Muscle of leg (tissue), 16 donors: ENCODE measurements at places on chromosomes 5 and 9. TPM values are rescaled to one million over a fixed set of nuclear protein-coding genes. Genes with fewer than 3 reads are reported as not detected.
A peak's percentile ranks its signal among the peaks of the same experiment; 100 is the strongest.

- H3K4me3 ChIP-seq, result no peak overlapping the region
- peaks cover 6% of the 10 kb centered on the region for H3K36me3 ChIP-seq
- peak; percentile 8 for DNase-seq
- peaks cover 2% of the 10 kb centered on the region for H3K4me1 ChIP-seq
Measured at GRCh38 chr5:146283344-146283761, 55.3 kb upstream of the POU4F3 start.

CWC27 gene
- total RNA-seq, result 14.7 TPM

DNA sequence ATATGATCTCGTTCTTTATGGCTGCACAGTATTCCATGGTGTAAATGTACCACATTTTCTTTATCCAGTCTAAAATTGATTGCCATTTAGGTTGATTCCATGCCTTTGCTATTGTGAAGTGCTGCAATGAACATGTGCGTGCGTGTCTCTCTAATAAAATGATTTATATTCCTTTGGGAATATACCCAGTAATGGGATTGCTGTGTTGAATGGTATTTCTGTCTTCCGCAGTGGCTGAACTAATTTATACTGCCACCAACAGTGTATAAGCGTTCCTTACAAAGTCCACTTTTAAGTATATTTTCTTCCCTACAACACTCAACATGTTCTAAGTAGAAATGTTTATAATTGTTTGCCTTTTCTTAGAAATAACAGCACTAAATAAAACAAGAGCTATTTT, 521.9 kb downstream of the DTWD2 start:
- no peak overlapping the region for H3K27ac ChIP-seq
- H3K27me3 ChIP-seq, result no peaks in the 10 kb centered on the region
- no peaks in the 10 kb centered on the region for H3K4me1 ChIP-seq
- H3K4me3 ChIP-seq, result no peak overlapping the region

ACOT12 gene
- 0.18 TPM for total RNA-seq

TAS2R1 gene
- total RNA-seq, result not detected

GRCh38 chr9:78238046-78239038, 2.5 kb downstream of the CEP78 start:
- peak; percentile 8 for DNase-seq
- H3K4me3 ChIP-seq, result no peak overlapping the region
- no peak overlapping the region for H3K27ac ChIP-seq
- no peaks in the 10 kb centered on the region for H3K4me1 ChIP-seq
- no peaks in the 10 kb centered on the region for H3K27me3 ChIP-seq

- H3K27ac ChIP-seq, result no peak overlapping the region
- no peak overlapping the region for H3K4me3 ChIP-seq
- no peaks in the 10 kb centered on the region for H3K4me1 ChIP-seq
- no peak for DNase-seq
- H3K27me3 ChIP-seq, result no peaks in the 10 kb centered on the region
- H3K36me3 ChIP-seq, result no peaks in the 10 kb centered on the region
Measured at GRCh38 chr5:20157089-20157488, 169.1 kb upstream of the CDH18 start.

GRCh38 chr5:172791286-172791685, 20.3 kb upstream of the DUSP1 start:
- no peak overlapping the region for H3K4me3 ChIP-seq
- peak; percentile 56 for DNase-seq
- H3K27ac ChIP-seq, result peak overlapping the region; percentile 35
- no peaks in the 10 kb centered on the region for H3K27me3 ChIP-seq
- H3K4me1 ChIP-seq, result peaks cover 78% of the 10 kb centered on the region

DNA sequence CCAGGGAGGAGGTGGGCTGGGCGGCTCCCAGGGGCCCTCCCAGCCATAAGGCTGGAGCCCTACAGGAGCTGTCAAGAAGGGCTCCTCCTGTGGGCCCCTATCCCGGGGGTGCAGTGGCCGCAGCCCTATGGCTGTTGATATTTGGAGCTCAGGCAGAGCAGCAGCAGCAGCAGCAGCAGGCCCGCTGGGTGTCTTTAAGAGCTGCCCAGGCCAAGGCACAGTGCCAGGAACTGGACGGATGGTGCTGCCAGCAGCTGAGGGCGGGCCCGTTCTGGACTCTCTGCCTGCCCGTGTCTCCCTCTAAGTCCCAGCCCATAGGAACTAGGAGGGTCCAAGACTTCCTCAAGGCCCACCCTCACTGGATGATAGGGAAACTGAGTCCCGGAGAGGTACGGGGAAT, 3.6 kb downstream of the AK1 start:
- peaks cover 45% of the 10 kb centered on the region for H3K36me3 ChIP-seq
- H3K27ac ChIP-seq, result peak overlapping the region; percentile 90
- H3K4me3 ChIP-seq, result peak overlapping the region; percentile 44
- peaks cover 68% of the 10 kb centered on the region for H3K4me1 ChIP-seq
- peak; percentile 83 for DNase-seq

GRCh38 chr9:123048748-123049147, 15.3 kb downstream of the GPR21 start:
- peak; percentile 45 for DNase-seq
- no peaks in the 10 kb centered on the region for H3K27me3 ChIP-seq
- peak overlapping the region; percentile 6 for H3K27ac ChIP-seq
- peaks cover 4% of the 10 kb centered on the region for H3K36me3 ChIP-seq
- no peaks in the 10 kb centered on the region for H3K4me1 ChIP-seq

FAXDC2 gene
- 13.0 TPM for total RNA-seq

DNA sequence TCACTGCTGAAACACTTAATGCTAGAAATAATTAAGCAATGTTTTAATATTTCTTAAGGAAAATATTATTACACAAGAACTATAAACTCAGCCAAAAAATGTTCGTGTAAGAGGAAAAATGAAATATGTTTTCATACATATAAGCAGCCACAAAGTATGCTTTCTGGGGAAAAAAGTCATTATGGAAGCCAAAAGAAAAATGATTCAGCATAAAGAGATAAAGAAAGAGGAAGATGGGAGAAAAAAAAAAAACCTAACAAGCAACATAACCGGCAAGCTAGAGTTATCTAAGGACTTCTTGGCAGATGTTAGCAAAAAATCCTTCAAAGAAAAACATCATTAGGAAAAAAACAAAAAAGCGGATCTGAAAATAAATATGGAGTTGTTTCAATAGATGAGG, 179.1 kb downstream of the MUSK start:
- no peaks in the 10 kb centered on the region for H3K27me3 ChIP-seq
- H3K27ac ChIP-seq, result no peak overlapping the region

GRCh38 chr5:59873113-59873512, 20.4 kb downstream of the PDE4D start:
- no peak for DNase-seq
- no peak overlapping the region for H3K4me3 ChIP-seq
- no peaks in the 10 kb centered on the region for H3K4me1 ChIP-seq
- no peaks in the 10 kb centered on the region for H3K36me3 ChIP-seq
- no peak overlapping the region for H3K27ac ChIP-seq
- no peaks in the 10 kb centered on the region for H3K27me3 ChIP-seq

GRCh38 chr9:70427161-70427945, 12.9 kb upstream of the KLF9 start:
- no peaks in the 10 kb centered on the region for H3K4me1 ChIP-seq
- no peak overlapping the region for H3K27ac ChIP-seq
- no peak overlapping the region for H3K4me3 ChIP-seq
- no peaks in the 10 kb centered on the region for H3K27me3 ChIP-seq

GRCh38 chr5:10644192-10644591, 80.3 kb downstream of the ANKRD33B start:
- H3K4me1 ChIP-seq, result no peaks in the 10 kb centered on the region
- no peak for DNase-seq
- no peak overlapping the region for H3K27ac ChIP-seq
- H3K27me3 ChIP-seq, result peaks cover 42% of the 10 kb centered on the region
- H3K4me3 ChIP-seq, result no peak overlapping the region

DNA sequence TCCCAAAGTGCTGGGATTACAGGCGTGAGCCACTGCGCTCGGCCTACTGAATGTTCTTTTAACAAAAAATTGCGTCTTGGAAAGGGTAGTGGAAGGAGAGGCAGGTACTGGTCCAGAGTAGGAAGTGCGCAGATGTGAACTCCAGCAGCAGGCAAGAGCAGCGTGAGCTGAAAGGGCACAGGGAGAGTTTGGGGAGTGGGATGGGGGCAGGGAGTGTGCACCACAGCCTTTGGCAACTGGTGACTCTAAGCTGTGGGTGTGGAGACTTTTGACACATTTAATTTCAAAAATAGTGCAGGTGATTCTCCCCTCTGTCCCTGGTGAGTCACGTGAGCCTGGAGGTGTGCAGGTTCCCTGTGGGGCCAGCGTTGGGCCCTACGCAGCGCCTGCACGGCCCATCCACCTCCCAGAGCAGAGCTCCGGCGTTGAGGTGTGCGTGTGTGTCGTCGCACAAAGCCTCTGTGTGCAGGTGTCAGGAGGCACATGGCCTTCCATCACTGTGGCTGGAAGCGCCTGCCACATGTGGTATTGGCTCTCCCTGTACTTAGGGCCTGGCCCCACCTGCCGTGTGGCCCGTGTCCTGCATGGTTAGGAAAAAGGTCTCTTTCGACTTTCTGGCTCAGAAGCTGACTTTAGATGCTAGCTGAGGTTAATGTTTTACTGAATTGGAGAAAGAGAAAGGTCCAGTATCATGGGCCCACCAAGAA, 11.5 kb downstream of the SQSTM1 start:
- no peak overlapping the region for H3K4me3 ChIP-seq
- H3K27ac ChIP-seq, result no peak overlapping the region
- no peak for DNase-seq
- no peaks in the 10 kb centered on the region for H3K4me1 ChIP-seq
- peaks cover 73% of the 10 kb centered on the region for H3K36me3 ChIP-seq

DNA sequence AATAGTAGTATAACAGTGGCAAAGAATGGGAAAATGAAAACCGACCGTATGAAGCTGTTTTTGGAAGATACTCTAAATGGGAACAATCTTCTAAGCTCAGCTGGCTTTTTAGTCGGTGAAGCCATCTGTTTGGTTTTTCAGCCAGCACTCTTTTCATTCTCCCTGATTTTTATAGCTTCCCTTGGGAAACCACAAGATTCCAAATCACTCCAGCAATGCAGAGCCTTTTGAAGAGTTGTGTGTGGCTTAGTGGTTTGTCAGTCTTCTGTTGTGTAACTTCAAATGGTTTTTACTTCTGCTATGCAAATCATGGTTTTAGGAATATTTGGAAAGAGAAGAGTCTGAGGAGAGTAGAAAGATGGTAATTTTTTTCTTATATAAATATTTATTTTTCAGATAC, 180.7 kb downstream of the KDM4C start:
- H3K27ac ChIP-seq, result peak overlapping the region; percentile 37
- no peak overlapping the region for H3K4me3 ChIP-seq
- H3K36me3 ChIP-seq, result no peaks in the 10 kb centered on the region
- DNase-seq, result peak; percentile 91
- peaks cover 6% of the 10 kb centered on the region for H3K4me1 ChIP-seq
- H3K27me3 ChIP-seq, result no peaks in the 10 kb centered on the region

TMEM174 gene
- total RNA-seq, result not detected

IL3 gene
- total RNA-seq, result not detected

GFRA3 gene
- 1.9 TPM for total RNA-seq

C5orf52 gene
- total RNA-seq, result not detected

HAVCR2 gene
- total RNA-seq, result 4.3 TPM

DNA sequence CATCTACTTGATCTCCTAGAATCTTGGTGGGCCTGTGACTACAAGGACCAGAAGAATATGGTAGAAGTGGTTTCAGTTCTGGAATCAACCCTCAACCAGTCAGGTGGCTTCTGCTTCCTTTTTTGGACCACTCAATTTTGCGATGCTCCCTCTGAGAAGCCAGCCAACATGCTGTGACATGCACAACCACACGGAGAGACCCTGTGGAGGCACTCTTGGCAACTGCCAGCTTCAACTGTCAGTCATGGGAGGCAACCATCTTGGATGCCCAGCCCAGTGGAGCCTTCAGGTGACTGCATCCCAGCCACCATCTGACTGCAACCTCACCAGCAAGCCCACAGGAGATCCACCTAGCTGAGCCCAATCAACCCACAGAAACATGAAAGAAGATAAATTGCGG, 137.3 kb downstream of the FAM114A2 start:
- H3K4me1 ChIP-seq, result no peaks in the 10 kb centered on the region

N4BP3 gene
- total RNA-seq, result 19.6 TPM

DNA sequence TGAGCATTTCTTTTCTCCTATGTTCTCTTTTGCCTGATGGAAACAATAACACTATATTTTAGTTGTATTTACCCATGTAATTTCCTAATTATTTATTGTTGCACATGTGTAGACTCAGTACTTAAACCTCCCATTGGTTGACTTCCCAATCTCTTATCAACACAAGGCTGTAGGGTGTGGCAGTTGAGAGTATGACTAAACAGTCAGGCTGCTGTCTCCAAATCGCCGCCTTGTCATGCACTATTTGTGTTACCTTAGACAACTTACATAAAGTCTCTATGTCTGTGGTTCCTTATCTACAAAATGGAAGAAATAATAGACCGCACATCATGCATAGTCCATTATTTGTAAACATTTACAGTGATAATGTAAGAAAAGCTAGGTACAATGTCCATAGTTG, 68.9 kb upstream of the EFNA5 start:
- H3K36me3 ChIP-seq, result no peaks in the 10 kb centered on the region
- no peak overlapping the region for H3K4me3 ChIP-seq
- no peaks in the 10 kb centered on the region for H3K4me1 ChIP-seq
- H3K27ac ChIP-seq, result no peak overlapping the region
- DNase-seq, result no peak

DNA sequence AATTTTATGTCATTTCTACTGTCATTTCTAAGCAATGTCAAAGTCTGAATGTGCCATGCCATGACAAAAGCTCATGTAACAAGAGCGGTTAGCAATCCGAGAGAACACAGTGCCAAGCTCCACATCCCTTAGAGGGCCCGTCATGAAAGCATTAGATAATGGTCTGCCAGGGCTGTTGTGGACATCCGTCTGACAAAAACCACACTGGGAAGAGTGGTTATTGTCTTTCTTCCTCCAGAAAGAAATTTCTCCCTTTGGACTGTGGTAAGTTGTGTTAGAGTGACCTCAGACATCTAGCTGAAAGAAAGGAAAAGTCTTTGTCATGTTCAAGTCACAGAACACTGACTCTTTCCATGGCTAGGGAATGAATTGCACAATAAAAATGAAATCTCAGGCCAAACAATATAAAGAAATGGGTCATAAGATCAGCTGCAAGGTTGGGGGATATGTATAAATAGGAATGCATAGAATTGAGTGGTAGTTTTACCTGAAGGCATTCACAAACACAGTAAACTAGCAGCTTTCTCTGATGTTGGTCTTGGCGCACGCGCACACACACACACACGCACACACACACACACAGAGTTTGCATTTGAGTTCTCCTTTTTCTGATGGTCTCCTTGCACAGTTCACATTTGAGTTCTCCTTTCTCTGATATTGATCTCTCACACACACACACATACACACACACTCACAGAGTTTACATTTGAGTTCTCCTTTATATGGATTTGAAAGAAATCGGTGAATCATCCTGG, 5.3 kb downstream of the SLC1A3 start:
- no peaks in the 10 kb centered on the region for H3K27me3 ChIP-seq
- no peak overlapping the region for H3K27ac ChIP-seq
- peaks cover 21% of the 10 kb centered on the region for H3K36me3 ChIP-seq
- peaks cover 3% of the 10 kb centered on the region for H3K4me1 ChIP-seq

CANX gene
- 202 TPM for total RNA-seq

AGXT2 gene
- 0.04 TPM for total RNA-seq

DNA sequence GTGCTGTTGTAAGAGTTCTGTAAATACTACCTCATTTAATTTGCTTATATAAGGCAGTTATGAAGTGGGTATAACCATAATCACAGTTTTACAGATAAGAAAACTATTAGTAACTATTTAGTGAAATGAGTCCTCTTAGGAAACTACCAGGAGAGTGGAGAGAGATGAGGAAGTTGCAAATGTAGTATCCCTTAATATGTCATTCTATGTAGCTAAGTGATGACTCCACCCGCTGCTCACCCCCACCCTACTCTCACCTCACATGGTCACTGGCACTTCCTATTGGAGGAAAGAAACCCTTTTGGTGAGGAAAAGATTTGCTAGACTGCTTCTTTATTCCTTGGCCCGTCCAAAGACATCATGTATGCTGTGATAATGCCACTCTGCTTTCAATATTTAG, 241.8 kb upstream of the SLC24A2 start:
- no peaks in the 10 kb centered on the region for H3K27me3 ChIP-seq
- no peaks in the 10 kb centered on the region for H3K36me3 ChIP-seq
- no peak overlapping the region for H3K27ac ChIP-seq
- peaks cover 4% of the 10 kb centered on the region for H3K4me1 ChIP-seq
- DNase-seq, result no peak
- H3K4me3 ChIP-seq, result no peak overlapping the region
